ENCODE measurements at places on chromosomes 6 and 20.

GRCh38 chr6:21312118-21312517 lies 281.4 kb upstream of the SOX4 start:
- no peak for DNase-seq

DNA sequence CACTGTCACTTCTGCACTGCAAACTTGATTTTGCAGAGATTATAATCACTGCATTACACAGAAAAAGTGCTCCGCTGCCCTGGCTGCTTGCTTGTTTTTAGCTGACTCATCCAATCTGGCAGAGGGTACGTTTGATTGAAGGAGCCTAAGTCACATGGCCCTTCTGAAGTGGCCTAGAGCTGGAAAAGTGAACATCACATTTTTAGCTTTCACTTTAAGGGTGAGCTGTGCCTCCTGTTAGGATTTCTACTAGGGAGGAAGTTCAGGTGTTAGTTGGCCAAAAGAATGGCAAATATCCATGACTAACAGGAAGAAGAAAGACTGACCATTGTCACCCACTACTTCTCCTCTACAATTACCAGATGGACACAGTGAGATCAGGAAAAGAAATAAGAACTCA lies 889.1 kb upstream of the MAP3K7 start:
- DNase-seq, result no peak

DNA sequence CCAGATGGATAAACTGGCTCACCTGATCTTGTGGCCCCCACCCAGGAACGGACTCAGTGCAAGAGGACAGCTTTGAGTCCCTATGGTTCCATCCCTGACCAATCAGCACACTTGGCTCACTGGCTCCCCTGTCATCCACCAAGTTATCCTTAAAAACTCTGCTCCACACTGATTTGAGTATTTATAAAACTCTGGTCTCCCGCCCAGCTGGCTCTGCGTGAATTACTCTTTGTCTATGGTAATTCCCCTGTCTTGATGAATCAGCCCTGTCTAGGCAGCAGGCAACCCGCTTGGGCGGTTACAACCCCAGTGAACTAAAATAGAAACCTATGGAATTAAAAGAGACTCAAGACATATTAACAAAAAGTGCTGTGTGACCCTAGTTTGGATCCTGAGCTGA lies 38.1 kb upstream of the CD83 start:
- DNase-seq, result no peak

GRCh38 chr6:167778497-167779128 lies 48.1 kb upstream of the AFDN start:
- DNase-seq, result no peak

DNA sequence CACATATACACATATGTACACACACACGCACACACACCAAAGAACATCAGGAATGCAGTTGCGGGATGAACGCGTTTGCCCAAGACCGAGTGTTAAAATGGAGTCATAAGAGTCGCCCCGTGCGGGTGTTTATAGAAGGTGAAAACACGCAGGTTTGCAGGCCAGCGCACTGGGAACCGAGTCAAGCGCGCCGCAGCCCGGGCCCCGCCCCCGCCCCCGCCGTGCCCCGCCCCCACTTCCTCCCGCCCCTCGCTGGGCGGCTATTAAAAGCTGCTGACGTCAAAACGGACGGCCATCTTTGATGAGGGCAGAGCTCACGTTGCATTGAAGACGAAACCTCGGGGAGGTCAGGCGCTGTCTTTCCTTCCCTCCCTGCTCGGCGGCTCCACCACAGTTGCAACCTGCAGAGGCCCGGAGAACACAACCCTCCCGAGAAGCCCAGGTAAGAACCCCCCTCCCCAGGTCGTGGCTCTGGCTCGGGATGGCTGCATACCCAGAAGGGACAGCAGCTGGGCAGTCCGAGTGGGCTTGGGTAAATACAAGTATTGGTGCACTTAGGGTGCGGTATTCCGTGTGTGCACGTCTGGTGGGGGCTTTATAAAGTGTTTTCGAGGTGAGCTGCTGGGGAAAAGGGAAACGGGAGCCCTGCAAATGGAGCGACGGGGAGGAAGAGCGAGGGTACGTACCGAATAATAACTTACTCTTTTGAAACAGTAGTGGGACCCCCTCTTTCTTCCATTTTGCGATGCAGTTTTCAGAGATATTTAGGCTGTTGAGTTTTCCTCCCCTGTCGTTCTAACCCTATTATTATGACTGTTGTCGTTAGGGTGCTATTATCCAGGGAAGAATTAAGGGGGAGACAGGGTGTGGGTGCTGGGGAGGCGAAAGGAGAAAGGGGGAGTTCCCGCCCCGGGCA lies at the start of gene SNAP25:
SNAP25 (plus strand) TSS at position 295 of the 916 bp plus-strand sequence. CDS start 56,662 bp downstream, outside the sequence.
- DNase-seq, result no peak

DNA sequence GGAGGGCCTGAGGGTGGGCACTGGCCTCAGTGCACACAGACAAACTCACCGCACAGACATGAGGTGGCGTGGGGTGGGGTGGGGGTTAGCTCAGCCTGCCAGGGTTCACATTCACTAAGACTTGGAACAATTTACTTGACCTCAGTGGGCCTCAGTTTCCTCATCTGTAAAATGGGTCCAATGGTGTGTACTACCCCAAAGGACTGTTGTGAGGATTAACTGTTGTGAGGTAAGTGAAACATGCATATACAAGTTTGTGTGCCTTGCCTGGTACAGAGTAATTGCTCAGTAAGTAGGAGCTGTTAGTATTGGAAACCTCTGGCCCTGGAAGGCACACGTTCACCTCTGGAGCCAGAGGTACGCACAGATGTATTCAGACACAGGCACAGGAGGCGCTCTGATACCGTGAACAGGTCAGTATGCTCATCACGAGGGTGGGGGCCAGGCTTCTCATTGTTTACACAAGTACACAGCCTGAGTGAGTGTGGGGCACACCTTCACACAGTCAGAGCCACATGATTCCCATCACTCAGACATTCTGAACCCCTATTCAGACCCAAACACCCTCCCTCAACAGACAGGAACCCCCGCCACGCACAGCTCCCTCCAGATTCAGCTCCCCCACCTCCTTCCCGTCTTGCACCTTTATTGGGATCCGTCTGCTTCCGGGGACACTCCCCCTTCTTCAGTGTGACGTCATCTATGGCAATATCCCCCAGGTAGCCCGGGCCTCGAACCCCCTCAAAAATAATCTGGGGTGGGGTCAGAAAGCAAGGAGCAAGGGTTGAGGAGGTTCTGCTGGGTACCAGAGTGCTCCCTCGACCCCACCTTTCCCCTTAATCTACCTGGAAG lies 59.9 kb downstream of the MDGA1 start:
- DNase-seq, result no peak

DNA sequence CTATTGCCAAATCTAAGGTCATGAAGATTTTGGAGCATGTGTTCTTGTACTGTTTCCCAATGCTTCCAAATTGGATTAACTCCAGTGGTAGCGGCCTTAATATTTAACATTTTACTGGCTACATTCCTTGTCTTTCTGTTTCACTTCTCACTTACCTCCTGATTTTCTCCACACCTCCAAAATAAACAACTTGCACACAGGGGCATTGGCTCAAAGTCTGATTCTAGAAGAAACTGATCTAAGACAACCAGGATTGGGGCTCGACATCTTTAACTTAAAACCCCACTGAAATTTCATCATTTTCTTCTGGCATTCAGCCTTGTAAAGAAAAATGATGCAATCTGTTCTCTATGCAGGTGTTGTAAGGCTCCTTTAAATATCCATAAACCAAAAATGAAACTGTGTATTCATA lies 557.9 kb upstream of the ID4 start:
- no peak for DNase-seq

DNA sequence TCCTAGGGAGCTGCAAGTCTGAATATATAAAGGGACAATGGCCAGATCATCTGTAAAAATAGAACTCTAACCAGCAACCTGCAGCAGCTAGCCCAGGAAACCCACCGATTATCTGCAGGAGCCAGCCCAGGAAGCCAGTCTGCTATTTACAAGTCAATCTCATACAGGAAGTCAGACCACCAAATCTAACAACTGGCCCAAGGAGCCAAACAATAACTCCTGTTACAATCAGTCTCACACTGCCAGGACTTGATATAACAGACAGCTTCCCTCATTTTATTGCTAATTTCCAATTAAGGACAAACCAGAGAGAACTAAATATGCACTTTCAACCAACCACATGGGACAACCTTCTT lies 14.4 kb upstream of the RIN2 start:
- DNase-seq, result no peak

DNA sequence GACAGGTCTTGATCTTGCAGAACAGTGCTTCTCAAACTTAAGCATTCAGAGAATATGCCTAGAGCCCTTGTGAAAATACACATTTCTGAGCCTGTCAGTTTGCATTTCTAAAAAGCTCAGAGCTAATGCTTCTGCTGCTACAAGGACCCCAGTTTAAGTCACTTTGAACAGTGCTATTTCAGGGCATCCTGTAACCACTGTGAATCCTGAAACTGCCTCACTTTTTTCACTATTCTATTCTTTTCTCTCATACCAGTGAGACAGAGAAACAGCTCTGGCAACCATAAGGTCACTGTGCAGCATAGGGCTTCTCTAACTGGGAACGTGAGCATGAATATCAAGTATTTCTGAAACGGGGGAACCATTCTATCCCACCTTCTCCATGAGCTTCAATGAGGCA lies 51.2 kb downstream of the LGSN start:
- DNase-seq, result no peak

GRCh38 chr6:151247490-151247889 lies 7.7 kb downstream of the AKAP12 start:
- DNase-seq, result no peak

DNA sequence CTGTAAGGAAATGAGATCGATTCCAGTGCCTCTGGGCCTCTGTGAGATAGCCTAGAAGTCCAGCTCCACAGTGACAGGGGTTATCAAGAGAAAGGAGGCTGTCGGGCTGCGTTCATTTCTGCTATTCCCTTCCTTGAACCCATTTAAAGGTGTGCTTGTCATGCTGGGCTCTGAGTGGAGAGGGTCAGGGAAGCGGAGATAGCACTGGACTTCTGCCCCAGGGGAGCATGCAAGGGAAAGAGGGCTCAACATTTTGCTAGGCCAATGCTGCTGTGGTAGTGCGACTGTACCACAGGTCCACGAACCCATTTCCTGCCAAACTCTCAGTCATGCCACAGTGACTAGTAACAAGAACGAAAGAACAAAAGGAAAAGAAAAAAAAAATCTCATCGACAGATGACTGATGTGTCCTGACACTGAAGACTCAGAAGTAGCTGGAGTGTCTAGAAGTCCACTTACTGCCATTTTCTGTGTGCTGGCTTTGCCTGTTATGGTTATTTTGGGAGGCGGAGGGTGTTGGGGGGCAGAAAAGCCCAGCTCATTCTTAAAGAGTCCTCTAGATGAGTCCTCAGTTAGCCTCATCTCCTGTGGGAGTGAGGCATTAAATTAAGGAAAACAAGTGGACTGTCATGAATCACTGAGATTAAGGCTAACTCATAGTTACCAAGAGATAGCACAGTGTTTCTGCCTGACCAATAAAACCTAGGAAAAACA lies 8.1 kb downstream of the NEDD9 start:
- no peak for DNase-seq

GRCh38 chr6:11650025-11650696 lies 112.6 kb downstream of the TMEM170B start:
- DNase-seq, result no peak

- no peak for DNase-seq
Observed at GRCh38 chr6:87789198-87789899, 87.3 kb upstream of the AKIRIN2 start.

GRCh38 chr6:1227935-1228753 lies 83.8 kb upstream of the FOXQ1 start:
- DNase-seq, result no peak

GRCh38 chr6:36422714-36423100 lies 19.9 kb downstream of the PXT1 start:
- no peak for DNase-seq

GRCh38 chr6:467671-468082 lies 76.1 kb downstream of the IRF4 start:
- DNase-seq, result no peak

DNA sequence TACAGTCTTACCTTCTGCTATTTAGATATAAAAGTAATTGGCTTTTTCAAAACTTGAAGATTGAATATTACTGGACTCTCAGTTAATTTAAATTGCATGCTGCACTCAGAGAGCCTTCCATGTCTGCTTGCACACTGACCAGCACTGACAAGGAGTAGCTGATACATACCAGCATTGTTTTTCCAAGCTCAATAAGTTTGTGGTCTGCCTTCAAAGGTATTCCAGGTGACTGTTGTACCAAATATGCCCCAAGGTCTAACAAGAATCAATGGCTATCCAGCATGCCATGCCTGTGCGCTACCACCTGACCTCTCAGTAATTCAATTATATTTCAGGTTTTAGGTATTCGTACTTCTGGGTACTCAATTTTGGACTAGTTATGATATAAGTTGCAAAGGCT lies 30.0 kb downstream of the BEND6 start:
- no peak for DNase-seq

GRCh38 chr6:72321788-72322187 lies 300.1 kb upstream of the KCNQ5 start:
- no peak for DNase-seq

- DNase-seq, result no peak
Observed at GRCh38 chr6:15621203-15622044, 41.4 kb downstream of the DTNBP1 start.

DNA sequence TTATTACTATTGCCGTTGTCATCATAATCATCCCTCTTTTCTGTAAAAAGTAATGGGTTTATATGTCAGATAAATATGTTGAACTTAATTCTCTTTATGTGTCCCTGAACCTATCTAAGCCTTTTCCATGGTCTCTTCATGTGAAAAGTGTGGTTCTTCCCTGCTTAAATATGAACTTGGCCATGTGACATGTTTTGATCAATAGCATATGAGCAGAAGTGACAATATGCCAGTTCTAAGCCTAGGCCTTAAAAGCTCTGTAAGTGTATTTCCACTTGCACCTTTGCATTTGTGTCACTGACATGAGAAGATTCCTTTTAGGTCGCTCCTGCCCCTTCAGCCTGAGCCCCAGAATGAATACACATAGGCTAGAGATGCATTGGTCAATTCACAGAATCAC lies 188.4 kb upstream of the CCN2 start:
- DNase-seq, result no peak

GRCh38 chr20:19934792-19935491 lies 82.2 kb upstream of the NAA20 start:
- no peak for DNase-seq

GRCh38 chr6:101079696-101080270 lies 198.7 kb upstream of the ASCC3 start:
- no peak for DNase-seq

DNA sequence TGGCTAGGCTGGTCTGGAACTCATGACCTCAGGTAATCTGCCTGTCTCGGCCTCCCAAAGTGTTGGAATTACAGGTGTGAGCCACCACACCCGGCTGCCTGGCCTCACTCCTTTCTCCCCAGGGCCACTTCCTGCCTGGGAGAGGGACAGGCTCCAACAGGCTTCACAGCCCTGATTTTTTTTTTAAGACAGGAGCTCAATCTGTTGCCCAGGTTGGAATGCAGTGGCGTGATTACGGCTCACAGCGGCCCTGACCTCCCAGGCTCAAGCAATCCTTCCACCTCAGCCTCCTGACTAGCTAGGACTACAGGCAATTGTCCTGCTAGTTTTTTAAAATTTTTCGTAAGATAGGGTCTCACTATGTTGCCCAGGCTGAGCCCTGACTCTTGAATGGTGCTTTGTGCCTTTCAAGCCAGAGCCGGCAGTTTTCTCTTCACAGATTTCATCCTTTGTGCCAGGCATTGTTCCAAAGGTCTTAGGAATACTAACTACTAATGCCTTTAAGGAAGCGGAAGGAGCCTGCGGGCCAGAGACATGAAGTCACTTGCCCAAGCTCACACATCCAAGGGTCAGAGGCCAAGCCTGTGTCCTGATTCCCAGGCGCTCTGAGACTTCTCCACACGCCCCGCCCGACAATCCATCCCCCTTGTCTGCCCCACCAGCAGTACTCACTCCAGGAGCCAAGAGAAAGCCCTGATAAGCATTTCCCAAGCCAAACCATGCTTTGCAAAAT lies 19.2 kb downstream of the CAPN11 start:
- DNase-seq, result no peak

GRCh38 chr6:138923561-138923960 lies 64.5 kb downstream of the REPS1 start:
- DNase-seq, result no peak
